ENCODE measurements at places on chromosomes 12 and 14. TPM values are rescaled to one million over a fixed set of nuclear protein-coding genes. Genes with fewer than 3 reads are reported as not detected.
A peak's percentile ranks its signal among the peaks of the same experiment; 100 is the strongest.

The SLC25A21 gene
- total RNA-seq: 0.97 TPM

The SMIM41 gene
- total RNA-seq: 0.43 TPM

The DDHD1 gene
- 41.9 TPM for total RNA-seq

The OR11H12 gene
- not detected for total RNA-seq

The CLEC1B gene
- total RNA-seq: not detected

The PAPLN gene
- total RNA-seq: 4.3 TPM

The KLHL33 gene
- 0.43 TPM for total RNA-seq

The C12orf50 gene
- not detected for total RNA-seq

- peak; percentile 42 for DNase-seq
These were observed 718 bp downstream of the PACS2 start for GRCh38 chr14:105315211-105315721.

DNA sequence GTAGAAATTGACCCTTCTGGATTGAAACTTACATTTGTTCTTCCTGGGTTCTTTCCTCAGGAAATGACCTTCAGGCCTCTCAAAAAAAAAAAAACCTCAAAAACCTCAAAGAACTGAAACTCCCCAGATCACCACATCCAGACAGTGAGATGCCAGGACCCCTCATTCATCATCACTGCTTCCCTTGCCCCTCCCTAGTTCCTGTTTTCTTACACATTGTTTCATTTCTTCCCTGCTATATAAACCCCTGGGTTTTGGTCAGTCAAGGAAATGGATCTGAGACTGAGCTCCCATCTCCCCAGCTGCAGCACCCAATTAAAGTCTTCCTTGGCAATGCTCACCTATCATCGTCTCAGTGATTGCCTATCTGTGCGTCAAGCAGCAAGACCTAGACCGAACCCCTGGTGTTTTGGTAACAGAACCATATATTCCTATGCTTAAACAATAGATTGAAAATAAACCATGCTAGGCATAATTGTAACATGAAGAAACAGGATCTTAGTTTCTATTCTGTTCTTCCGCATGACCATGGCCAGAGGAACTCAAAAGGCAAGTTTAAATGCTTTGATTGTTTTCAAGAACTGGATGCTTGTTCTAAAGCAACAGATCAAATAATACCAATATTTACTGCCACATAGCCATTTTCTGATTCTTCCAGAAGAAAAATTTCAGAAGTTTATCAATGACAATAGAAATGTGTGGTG lies 108.0 kb upstream of the MAX start:
- DNase-seq: peak; percentile 51

DNA sequence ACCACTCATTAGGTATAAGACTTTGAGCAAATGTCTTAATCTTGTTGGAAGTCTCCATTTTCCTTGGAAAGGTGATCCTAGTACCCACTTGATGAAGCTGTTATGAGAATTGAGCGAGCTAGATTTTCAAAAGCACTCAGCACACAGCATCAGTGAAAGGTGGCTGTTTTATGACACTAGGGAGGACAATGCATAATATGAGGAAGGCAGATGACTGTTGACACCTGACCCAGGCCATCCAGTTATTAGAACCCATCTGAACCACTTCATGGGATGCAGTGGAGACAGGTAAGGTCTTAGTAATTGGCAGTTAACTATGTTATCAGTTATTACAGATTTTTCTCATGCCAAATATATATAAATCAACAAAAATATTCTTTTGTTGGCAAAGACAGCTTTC lies 369.9 kb upstream of the PDE3A start:
- DNase-seq: no peak

GRCh38 chr12:105275997-105276733 lies 40.2 kb upstream of the APPL2 start:
- no peak for DNase-seq

DNA sequence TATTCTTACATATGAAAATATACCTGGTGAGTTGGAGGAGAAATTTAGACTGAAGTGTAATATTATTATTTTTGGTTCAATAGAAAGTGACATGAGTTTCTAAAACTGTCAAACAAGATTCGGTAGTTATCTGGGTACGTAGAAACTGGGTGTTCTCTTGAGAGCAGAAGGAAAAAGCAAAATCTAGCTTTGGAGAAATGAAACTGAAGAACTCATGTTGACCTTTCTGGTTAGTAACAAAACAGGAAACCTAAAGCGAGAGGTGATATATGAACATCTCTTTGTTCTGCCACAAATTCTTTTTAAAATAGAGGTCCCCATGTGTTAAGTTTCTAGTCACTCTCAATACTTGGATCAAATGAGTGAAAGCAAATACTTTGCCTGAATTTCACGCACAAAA lies 401.7 kb downstream of the TRHDE start:
- no peak for DNase-seq

DNA sequence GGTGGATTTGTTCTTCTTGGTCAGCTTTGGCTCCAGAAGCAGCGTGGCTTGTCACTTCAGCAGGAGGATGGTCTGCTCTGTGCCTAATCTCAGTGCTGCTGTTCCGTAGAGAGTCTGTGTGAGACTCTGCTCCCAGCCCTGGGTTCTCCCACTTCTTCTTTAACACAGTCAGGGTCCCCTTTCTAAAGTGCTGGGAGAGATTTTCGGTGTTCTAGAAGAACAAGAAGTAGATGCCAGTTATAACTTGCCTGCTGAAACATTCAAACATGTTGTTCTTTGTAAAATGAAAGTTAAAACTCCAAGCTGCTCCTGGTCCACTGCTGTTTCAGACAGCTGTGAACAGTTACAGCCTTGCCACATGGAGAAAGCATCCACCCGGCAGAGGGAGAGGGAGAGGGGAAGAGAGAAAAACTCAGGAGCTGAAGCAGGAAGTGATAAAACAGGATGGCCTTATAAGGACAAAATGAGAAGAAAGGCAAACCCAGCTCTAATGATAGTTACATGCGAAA lies 55.2 kb upstream of the CERS5 start:
- DNase-seq: peak; percentile 96

- DNase-seq: no peak
These were observed 123.5 kb downstream of the PTPRR start for GRCh38 chr12:70796989-70797388.

- DNase-seq: no peak
These were observed 6.5 kb downstream of the TAS2R19 start for GRCh38 chr12:11015775-11016430.

- DNase-seq: peak; percentile 35
These were observed 444.3 kb upstream of the RGS6 start for GRCh38 chr14:71487941-71488340.

DNA sequence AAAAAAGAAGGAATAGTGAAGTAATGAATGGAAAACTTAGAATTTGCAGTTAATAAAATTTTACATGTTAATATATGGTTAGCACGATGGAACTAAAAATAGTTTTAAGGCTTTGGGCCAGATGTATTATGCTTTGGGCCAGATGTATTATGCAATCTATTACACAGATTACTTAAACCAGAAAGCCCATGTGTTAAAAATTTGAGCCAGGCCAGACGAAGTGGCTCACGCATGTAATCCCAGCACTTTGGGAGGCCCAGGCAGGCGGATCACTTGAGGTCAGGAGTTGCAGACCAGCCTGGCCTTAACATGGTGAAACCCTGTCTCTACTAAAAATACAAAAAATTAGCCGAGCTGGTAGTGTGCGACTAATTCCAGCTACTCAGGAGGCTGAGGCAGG lies 17.2 kb downstream of the IFT81 start:
- peak; percentile 98 for DNase-seq

DNA sequence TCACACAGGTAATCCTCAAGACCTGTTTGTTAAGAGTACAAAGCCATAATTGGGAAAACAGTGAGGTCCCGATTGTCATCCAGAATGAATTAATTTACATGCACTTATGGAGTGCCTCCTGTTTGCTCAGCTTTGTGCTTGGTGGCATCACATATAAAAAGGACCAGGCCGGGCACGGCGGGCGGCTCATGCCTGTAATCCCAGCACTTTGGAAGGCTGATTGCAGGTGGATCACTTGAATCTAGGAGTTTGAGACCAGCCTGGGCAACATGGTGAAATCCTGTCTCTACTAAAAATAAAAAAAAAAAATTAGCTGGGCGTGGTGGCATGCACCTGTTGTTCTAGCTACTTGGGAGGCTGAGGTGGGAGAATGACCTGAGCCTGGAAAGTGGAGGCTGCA lies 247.4 kb downstream of the CACNA1C start:
- DNase-seq: no peak

- DNase-seq: no peak
These were observed 30.2 kb upstream of the SRGAP1 start for GRCh38 chr12:63814146-63814772.

DNA sequence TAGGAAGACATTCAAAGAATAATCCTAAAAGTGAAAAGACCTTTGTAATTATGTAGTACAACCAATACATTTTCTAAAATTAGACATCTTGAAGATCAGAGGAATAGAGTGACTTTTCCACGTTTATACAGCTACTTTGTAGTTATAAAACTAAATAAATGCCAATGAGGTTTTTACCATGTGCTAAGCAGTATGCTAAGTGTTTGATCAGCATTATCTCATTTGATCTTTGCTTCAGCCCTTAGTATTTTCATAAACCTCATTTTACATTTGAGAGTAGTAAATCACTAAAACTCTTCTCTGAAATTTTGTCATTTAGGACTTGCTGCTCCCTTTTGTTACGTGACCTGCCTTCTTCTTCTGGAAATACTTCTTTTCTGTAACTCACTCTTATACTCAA lies 13.6 kb downstream of the MBIP start:
- no peak for DNase-seq

DNA sequence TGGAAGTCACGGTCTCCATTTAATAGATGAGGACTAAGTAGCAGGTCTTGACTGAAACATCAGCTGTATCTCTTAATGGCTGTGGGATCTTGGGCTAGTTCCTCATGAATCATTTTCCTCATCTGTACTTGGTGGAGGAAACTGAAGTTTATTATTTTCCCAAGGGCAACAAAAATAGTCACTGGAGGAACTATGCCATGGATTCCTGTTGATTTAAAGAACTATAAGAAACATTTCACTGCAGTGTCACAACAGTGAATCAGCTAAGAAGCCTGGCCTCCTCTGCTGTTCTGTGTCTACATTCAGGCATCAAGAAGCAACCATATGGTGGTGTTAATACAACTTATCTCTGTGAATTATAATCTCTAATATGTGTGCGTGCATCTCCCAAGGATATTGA lies 200.5 kb downstream of the STXBP6 start:
- DNase-seq: peak; percentile 46

- DNase-seq: peak; percentile 74
These were observed 78.7 kb downstream of the TXNDC16 start for GRCh38 chr14:52473557-52473956.

GRCh38 chr14:66403183-66403582 lies 83.0 kb upstream of the CCDC196 start:
- DNase-seq: peak; percentile 19

DNA sequence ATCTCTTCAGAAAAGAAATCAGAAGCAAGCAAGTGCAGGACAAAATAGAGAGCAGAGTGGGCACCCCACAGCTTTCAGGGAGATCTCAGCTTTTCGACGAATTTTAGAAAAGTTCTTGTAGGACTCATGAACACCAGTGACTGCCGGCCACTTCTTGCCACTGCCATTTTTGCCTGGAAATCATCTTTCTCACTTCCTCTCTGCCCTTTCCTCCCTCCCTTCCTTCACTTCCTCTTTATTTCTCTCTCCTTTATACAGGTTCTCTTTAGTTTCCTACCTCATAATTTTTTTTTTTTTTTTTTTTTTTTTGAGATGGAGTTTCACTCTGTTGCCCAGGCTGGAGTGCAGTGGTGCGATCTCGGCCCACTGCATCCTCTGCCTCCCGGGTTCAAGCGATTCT lies 185.6 kb downstream of the APAF1 start:
- DNase-seq: no peak

GRCh38 chr12:12943586-12944260 lies 8.2 kb downstream of the GPRC5D start:
- no peak for DNase-seq

- DNase-seq: peak; percentile 66
These were observed 3.3 kb downstream of the PPP1R3E start for GRCh38 chr14:23299211-23299957.

DNA sequence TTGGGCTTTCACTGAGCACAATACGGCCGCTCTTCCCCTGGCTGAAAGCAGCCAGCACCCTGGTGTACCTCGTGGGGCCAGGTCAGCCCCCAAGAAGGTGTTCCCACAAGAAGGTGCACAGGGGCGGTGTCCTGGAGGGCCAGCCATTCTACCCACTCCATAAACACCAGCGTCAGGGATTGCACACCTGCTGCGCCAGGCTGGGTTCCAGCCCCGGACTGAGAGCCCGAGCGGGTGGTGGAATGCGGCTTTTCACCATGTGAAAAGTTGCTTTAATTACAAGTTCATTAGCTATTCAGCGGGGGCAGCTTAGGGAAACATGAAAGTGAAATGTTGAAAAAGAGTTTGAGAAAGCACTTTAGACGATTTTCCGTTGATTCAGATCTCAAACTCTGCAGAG lies 17.5 kb upstream of the MMP17 start:
- DNase-seq: no peak

Measured in fibroblast of villous mesenchyme (primary cell).